Uterine smooth muscle cell (primary cell): ENCODE measurements at places on chromosomes 12 and 14. TPM values are rescaled to one million over a fixed set of nuclear protein-coding genes. Genes with fewer than 3 reads are reported as not detected.

Gene ACSS3
- 9.5 and 16.2 TPM in 2 replicates for total RNA-seq

Gene FAM181A
- total RNA-seq, result not detected in 2 replicates

Gene OTX2
- not detected in 2 replicates for total RNA-seq

Gene FGFR1OP2
- total RNA-seq, result 74.7 and 90.5 TPM in 2 replicates

Gene NELL2
- total RNA-seq, result 0.55 TPM in 1 of 2 replicates, not detected in the other

Gene TAS2R7
- total RNA-seq, result not detected in 2 replicates
